HS-5 (cell line): ENCODE measurements at places on chromosomes 13 and 19.
A peak's percentile ranks its signal among the peaks of the same experiment; 100 is the strongest.

DNA sequence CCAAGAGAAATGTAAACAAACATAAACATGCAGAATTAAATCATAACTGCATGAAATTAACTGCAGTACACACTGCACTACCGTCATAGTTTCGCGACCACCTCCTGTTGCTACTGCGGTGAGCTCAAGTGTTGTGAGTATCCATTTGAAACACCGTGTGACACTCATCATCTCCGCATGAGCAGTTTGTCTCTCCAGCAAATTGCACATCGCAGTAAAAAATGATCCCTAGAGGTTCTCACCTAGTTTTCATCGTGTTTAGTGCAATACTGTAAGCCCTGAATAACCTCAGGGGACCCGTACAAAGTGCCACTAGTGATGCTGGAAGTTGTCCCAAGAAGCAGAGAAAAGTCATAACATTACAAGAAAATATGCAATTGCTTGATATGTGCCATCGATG lies 147.7 kb downstream of the DPF1 start:
- DNase-seq = no peak

DNA sequence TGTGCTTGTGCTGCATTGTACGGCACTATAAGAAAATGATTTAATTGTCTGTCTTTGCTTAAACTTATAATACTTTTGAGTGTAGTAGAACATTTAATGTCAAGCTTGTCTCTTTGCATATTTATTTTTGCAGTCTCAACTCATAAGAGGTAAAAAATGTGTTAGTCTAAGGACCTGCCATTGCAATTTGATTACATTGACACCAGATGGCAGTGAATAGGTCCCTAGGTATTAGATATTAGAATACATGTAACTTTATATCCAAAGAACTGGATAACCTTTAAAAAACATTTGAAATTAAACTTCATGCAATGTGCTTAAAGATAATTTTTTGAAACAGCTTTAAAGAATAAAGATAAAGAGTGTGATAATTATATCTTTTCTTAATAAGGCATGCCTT lies 1421.3 kb downstream of the OLFM4 start:
- DNase-seq = no peak

DNA sequence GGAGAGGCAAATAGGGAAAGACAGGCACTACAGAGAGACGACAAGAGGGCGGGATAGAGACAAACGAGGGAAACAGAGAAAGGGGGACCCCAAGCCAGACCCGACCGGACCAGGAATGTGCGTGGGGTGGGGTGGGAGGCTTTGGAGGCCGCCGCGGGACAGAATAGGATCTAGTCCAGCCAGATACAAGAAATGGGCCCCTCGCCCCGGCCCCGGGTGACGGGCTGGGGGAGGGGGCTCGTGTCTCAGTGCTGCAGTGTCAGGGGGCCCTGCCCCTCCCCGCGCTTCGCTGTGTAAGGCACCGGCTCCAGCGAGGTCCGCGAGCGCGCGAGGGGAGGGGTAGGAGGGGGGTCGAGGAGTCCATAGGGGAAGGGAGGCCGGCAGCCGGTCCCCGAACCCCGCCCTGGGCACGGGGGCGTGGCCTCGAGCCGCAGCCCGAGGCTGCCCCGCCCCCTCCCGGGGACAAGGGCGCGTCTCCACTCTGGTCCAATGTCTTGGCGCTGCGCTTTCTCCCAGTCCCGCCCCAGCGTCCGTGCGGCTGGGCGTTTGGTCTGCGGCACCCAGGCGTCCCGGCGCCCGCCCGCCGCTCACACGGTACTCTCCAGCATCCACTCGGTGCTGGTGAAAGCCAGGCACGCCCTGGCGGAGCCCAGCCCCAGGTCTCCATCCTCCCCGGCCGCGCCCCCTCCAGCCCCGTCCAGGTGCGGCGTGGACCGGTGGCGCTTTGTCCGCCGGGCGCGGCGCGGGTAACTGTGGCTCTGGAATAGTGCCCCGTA lies 11.0 kb downstream of the IFNL1 start:
- DNase-seq = no peak

- DNase-seq = no peak
These were observed 8.8 kb upstream of the RLN3 start for GRCh38 chr19:14019100-14019499.

DNA sequence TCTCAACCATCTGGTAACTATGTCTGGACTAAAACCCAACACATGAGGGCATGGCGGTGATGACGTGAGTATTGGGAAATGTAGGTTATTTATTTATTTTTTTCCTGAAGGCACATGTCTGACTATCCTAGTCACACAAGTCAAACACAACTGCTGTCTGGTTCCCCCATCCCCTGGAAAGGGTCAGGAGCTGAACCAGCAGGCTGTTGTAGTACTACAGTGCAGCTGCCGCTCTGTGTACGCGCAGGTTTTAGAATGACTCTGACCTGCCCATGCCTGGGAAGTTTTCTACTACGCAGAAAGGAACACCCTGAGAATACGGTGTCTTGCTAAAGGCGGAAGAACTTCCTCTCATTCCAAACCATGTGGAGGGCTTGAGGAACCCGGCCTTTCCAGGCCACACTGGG lies 1.2 kb downstream of the SLC7A1 start:
- DNase-seq = peak; percentile 58

DNA sequence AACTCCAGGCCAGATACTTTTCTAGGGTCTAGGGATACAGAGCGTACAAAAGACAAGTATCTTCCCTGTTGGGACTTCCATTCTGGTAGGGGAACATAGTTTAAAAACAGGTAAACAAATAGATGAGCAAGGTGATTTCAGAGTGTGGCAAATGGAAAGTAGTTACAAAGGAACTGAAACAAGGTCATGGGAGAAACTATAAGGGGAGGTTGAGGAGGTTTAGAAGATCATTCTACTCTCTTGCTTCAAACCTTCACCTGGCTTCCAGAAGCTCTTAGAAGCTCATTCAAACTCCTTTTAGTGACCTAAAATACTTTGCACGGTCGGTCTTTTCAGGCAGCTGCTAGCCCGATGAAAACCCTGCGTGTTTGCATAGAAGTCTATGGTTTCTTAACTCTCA lies 9.1 kb downstream of the FFAR2 start:
- no peak for DNase-seq

DNA sequence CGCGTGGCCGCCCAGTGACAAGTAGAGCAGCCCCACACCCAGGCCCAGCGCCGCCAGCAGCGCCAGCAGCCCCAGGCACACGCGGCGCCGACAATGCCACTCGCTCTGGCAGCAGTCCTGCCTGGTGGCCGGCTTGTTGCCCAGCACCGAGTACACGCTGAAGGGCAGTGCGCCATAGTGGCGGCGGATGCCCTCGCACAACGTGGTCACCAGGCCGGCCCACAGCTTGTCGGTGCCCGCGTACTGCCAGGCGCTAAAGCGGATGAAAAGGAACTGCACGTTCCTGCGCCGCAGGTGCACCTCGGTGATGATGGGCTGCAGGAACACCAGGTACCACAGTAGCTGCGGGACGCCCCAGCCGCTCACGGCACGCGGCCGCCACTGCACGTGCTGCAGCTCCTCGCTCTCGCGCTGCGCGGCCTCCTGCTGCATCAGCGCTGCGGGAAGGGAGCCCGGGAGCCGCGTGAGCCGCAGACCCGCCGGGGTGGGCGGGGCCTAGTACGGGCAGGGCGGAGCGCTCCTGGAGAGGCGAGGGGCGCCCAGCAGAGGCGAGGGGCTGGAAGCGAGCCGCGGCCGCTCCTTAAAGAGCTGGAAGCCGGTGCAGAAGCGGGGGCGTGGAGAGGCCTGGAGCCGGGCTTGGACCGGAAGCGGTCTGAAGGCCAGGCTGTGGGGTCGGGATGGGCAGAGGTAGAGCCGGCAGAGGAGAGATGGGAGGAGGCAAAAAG lies 7.3 kb downstream of the NKPD1 start:
- DNase-seq = no peak

- DNase-seq = no peak
These were observed 229.8 kb downstream of the KLF5 start for GRCh38 chr13:73288596-73288995.

DNA sequence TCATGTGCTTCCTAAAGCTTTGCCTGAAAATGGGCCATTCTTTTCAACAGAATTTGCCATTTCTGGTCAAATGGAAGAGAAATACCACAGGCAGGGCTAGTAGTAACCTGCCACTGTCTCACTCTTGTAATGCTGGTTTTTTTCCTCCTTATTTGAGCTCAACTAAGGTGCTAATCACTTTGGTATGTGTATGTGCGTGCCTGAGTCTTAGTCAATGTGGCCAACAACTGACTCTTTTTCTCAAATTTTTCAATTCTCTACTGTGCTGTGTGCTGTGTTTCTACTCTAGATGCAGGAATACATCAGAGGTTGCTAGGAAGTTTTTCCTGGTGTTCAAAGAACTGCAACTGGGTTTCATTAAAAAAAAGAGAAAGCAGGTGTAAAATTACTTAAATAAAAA lies 870.2 kb downstream of the EFNB2 start:
- peak; percentile 9 for DNase-seq

GRCh38 chr13:37094099-37094498 lies 11.4 kb downstream of the CSNK1A1L start:
- DNase-seq = no peak

- DNase-seq = no peak
These were observed 110.0 kb upstream of the PRR20A start for GRCh38 chr13:57030671-57031070.

DNA sequence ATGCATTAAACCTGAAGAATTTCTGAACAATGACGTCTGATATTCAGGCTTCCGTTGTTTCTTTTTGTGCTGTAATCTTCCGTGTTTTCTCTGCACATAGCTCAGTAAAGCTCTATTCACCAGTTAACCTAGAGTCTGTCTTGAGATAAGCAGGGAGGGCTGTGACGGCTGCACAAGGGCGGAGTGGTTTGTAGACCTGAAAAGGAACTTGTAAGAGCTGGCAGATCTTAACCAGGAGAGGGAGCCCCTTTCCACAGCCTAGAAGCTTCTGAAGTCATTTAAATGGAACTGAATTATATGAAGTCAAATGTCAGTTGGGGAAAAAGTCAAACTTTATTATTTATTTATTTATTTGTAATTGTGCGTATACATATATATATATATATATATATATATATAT lies 27.5 kb downstream of the DPRX start:
- no peak for DNase-seq

GRCh38 chr13:109251956-109252355 lies 534.4 kb downstream of the IRS2 start:
- no peak for DNase-seq

DNA sequence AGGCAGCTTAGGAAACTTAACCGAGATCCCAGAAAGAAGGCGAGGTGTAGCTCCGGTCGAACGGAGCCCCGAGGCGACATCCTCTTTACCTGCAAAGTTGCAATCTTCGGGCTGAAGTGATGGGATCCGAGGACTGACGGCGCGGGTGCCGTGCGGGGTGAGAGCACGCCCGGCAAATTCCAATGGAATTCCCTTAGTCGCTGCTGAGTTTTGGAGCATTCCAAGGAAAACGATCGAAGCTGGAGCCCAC lies 141 bp downstream of the TRPC4 start:
- DNase-seq = no peak

DNA sequence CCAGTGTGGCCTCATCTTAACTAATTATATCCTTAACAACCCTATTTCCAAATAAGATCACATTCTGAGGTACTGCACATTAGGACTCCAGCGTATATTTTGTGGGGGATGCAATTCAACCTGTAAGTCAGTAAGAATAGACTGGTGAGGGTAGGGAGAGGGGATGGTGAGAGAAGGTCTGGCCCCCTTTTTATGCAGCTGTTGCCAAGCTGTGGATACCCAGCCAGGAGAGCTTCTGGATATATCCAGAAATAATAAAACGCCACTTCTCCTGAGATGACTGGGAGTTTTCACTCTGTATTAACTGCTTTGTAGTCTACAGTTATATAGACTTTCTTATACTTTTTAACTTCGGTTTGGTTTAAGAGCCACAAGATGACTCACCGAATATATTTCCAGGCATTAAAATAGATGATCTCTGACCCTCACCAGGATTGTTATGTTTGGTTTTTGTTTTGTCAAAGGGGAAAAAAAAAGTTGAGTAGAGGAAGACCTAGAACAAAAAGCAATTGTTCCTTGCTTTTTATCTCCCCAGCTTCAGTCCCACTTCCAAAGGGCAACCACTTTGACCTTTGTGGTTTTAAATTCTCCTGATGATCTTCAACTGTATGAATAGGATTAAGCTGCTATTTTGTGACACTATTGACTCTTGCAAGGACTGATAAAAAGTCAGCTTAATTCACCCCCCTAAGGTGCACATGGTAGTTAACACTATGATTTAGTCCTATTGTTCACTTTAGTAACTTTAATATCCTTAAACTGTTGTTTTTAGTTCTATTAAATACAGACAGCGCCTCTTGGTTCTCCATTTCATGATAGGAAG lies 3.1 kb upstream of the NEK3 start:
- DNase-seq = no peak

GRCh38 chr13:82802528-82802927 lies 1079.7 kb downstream of the SLITRK1 start:
- DNase-seq = no peak

DNA sequence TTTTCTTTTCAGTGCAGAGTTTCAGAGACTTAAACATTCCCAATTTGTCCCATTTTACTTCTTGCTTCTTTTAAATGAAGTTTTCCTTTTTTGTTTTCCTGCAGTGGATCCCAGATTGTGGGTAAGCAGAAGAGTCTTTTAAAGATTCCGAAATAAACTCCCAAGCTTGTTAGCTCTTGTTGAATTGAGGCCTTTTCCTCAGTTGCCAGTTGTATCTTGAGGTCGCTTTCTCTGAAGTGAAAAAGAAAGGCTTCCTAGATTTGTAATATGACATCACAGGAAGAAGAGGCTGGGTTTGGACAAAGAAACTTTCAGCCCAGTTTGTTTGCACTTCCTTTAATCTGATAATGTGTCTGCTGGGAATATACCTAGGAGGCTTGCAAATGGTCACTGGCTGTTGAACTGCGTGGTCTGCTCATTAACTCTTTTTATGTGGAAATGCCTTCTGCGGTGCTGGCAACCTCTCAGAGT lies at the start of gene LPAR6:
LPAR6 (minus strand) TSS at position 233 of the 471 bp plus-strand sequence. CDS start 690 bp downstream, outside the sequence.
- DNase-seq = no peak

- DNase-seq = no peak
These were observed 12.7 kb downstream of the LYL1 start for GRCh38 chr19:13089857-13090507.

GRCh38 chr19:46487802-46488445 lies 7.7 kb downstream of the PNMA8B start:
- no peak for DNase-seq

- DNase-seq = no peak
These were observed 562.1 kb upstream of the PCDH9 start for GRCh38 chr13:67792151-67792676.

DNA sequence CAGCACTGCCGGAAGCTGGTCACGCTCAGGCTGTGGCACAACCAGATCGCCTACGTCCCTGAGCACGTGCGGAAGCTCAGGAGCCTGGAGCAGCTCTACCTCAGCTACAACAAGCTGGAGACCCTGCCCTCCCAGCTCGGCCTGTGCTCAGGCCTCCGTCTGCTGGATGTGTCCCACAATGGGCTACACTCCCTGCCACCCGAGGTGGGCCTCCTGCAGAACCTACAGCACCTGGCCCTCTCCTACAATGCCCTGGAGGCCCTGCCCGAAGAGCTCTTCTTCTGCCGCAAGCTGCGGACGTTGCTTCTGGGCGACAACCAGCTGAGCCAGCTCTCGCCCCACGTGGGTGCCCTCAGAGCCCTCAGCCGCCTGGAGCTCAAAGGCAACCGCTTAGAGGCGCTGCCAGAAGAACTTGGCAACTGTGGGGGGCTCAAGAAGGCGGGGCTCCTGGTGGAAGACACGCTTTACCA lies 3.2 kb upstream of the MAP2K7 start:
- DNase-seq = no peak

- DNase-seq = no peak
These were observed 419.9 kb downstream of the IRS2 start for GRCh38 chr13:109366525-109366924.
